ENCODE measurements at places on chromosomes 3 and 15.

DNA sequence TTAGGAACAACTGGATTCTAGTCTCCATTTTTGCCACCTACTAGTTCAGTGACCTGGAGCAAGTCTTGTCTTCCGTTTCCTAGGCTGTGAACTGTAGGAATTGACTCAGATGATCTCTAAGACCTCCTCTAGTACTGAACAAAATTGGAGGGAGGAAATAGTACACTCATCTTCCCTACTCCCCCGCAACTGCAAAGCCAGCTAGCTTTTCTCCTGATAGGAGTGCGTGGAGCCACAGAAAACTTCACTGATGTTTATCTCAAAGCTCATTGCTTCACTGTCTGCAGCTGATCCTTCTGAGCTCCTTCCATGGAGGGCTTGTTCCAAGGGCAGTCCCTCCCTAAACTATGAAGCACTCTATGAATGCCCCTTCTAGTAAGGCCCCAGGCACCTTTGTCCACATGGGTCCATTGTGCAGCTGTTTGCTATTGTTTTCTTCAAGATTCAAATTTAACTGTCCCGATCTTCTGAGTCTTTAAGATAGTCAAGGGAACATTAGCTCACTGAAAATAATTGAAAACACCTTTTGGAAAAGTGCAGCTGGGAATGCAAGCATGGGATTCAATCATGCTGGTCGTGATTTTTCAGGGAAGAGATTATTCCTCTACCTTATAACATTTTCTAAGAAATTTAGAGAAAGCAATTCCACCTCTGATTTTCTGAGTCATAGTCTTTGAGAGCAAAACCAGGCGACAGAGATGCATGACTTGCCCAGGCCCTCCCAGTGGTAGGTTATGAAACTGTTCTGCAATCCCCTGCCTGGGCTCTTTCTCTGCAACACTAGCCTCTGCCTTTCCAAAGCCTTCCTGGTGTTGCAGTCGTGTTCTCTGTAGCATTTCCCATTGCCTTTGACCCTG, 24.3 kb downstream of the FILIP1L start:
- DNase-seq = peak; percentile 76

DNA sequence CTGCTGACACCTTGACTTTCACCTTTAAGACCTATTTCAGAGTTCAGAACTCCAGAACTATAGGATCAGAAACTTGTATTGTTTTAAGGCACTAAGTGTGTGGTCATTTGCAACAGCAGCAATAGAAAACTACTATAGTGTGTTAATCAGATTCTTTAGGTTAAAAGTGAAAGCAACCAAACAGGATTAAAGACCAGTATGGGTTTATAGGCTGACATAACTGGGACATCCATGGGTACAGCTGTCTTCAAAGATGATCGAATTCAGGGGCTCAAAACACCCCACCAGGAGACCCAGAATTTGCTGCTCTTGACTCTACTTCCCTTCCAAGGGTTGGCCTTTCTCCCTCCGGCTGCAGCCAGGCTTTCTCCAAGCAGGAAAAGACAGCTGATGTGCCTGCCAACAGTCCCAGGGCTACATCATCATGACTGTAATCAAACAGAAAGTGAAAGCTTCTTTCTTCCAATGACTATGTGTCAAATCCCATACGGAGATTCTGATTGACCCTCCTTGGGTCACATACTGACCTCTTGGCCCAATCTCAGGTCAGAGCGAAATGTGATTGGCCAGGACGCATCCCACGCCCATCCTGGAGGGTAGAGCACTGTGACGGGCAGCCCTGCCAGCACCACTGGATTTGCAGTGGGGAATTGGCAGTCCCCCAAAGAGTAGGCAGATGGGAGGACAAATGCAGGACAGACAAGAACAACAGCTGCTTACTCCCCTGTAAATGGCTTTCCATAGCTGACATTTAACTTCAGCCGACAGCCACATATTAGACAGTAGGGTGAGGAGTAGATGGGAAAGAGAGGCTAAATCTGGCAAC, 51.4 kb upstream of the RNF7 start:
- DNase-seq = peak; percentile 73

DNA sequence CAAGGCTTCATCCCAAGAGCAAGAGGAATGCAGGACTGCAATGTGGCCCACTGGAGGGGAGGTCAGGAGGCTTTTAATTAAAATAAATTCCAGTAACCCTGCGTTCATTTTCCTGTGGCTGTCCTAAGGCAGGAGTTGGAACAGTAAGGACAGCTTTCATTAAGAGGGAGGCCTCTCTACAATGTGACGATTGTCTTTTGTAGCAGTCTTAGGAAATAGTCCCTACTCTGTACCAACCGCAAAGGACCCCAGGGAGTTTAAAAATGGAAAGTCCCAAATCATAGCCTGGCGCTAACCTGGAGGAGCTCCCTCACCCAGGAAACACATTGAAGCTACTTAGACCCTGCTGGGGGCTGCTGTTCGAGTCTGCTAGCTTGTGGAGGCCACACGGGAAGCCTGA, 62.8 kb downstream of the SYNM start:
- no peak for DNase-seq

GRCh38 chr3:136840252-136840651, 21.3 kb downstream of the SLC35G2 start:
- no peak for DNase-seq

DNA sequence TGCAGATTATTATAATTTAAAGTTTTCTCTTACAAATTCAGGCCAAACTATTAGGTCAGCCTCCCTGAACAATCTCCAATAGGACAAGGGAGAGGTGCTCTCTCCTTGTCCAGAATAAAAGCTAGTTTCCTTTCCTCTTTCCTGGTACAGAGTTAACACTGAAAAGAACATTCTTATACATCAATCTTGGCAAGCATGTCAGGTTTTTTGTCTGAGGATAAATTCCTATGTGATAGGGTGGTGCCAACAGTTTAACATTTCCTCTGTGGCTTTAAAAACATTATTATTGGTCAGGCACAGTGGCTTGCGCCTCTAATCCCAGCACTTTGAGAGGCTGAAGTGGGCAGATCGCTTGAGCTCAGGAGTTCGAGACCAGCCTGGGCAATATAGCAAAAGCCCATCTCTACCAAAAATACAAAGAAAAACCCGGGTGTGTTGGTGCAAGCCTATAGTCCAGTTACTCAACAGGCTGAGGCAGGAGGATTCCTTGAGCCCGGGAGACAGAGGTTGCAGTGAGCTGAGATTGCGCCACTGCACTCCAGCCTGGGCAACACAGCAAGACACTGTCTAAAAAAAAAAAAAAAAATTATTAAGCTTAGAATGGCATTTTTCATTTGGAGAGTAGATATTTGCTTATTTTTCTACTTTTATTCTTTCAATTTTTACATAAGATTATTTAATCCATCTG, 13.7 kb upstream of the ULK4 start:
- DNase-seq = no peak

- DNase-seq = no peak
Measured at GRCh38 chr3:65595222-65596028, 443.3 kb downstream of the MAGI1 start.

DNA sequence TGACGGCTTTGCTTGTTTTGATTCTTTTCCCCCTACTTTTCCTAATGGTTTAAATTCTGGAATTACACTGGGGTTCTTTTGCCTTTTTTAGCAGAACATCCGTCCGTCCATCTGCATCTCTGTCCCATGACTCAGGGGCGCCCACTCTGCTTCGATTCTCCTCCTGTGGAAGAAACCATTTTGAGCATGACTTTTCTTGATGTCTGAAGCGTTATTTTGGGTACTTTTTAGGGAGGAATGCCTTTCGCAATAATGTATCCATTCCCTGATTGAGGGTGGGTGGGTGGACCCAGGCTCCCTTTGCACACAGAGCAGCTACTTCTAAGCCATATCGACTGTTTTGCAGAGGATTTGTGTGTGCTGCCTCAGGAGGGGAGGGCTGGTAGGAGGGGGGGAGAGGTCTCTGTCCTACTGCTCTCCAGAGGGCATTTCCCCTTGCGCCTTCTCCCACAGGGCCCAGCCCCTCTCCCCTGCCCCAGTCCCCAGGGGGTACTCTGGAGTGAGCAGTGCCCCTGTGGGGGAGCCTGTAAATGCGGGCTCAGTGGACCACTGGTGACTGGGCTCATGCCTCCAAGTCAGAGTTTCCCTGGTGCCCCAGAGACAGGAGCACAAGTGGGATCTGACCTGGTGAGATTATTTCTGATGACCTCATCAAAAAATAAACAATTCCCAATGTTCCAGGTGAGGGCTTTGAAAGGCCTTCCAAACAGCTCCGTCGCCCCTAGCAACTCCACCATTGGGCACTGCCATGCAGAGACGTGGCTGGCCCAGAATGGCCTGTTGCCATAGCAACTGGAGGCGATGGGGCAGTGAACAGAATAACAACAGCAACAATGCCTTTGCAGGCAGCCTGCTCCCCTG, 19.5 kb upstream of the BSN start:
- DNase-seq = no peak

- no peak for DNase-seq
Measured at GRCh38 chr3:160622263-160623045, 54.5 kb upstream of the ARL14 start.

DNA sequence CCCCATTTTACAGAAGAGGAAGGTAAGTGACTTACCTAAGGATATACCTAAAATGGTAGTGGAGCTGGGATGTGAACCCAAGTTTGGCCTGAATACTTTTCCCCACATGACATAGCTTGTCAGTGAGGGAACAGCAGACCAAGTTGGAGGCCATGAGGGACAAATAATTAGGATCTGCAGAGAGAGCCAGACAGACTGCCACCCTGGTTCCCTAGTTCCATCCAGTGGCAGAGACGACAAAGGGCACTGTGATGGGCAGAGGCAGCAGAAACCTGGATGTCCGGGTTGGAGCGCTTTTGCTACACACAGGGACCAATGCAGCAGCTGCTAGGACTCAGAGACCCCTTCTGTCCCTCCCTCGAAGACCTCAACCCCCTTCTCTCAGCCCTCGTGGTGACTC, 1.2 kb downstream of the CPLX3 start:
- DNase-seq = no peak

- DNase-seq = no peak
Measured at GRCh38 chr3:186506857-186507256, 37.3 kb downstream of the CRYGS start.

- no peak for DNase-seq
Measured at GRCh38 chr15:81331600-81331999, 7.7 kb upstream of the STARD5 start.

DNA sequence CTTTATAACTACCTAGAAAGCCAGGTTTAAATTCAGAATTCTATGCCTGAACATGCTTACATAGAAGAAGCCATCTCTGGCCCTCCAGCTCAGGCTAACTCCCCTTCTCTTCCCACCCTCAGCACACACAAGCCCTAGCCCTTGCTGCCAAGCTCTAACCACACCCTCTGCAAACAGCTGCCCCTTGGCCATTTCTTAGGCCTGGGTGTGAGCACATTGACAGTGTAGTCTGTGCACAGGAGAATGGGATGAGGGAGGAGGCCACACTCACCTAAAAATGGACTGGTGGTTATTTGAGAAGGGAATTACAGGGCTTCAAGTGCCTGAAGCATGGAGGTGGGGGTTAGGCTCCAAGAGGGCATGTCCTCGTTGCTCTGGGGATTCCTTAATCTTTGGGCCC, 42.3 kb upstream of the SLC25A36 start:
- DNase-seq = no peak

DNA sequence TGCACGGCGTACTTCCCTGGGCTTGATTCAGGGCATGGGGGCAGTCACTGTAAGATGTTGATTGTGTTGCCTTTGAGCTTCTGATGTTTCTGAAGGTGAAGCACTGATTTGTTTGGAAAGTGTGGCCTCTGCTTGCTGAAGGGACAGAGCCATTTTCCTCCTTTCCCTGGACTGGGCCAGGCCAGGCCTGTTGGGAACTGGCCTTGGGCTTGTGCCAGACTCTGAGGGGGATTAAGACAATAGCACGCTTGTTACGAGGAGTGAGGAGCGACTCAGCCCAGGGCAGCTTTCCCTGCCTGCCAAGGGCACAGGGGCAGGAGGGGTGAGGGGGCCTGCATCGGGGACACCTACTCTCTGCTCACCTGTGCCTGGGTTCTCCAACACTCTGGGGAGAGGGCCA, 42.9 kb downstream of the LINGO1 start:
- DNase-seq = no peak

DNA sequence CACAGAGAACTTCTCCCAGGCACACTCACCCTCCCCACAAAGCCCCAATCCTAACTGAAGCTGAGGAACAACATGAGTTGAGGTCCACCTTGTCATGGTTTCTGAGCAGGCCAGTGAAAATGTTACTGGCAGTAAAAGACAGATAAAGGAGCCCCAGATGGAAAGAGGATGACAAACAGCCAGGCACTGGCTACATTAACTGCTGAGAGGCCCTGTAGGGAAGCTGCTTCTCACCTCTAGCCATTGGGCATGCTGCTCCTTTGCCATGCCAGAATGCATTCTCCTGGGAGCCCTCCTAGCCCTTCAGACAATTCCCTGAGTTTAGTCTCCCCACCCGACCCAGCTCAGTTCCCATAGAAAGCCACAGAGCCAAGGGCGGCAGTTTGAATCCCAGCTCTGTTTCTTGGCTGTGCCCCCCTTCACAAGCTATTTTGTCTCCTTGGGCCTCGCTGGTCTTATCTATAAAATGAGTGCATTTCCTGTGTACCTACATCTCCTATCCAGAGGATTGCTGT, 60.5 kb downstream of the LMCD1 start:
- DNase-seq = no peak

DNA sequence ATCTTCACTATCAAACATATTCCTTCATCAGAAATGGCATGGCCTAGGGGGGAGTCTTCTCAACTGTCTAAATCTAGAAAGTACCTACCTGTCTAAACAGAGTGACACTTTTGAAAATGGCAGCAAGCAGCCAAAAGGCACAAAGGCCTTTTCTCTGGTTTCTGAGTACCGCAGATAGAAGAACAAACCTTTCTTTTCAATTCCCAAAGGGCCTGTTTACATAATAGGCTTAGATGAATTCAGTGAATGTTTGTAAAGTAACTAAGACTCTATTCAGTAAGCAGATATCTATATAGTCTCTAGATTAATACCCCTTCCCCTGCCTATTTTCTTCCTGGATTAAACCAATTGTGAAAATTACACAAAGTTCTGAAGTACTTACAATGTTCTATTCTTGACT, 7.1 kb downstream of the MYEF2 start:
- DNase-seq = no peak

DNA sequence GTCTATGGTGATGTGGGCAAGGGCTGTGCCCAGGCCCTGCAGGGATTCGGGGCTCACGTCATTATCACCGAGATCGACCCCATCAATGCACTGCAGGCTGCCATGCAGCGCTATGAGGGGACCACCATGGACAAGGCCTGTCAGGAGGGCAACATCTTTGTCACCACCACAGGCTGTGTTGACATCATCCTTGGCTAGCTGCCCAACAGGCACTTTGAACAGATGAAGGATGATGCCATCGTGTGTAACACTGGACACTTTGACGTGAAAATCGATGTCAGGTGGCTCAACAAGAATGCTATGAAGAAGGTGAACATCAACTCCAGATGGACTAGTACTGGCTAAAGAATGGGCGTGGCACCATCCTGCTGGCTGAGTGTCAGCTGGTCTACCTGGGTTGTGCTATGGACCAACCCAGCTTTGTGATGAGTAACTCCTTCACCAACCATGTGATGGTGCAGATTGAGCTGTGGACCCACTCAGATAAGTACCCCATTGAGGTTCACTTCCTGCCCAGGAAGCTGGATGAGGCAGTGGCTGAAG, 6.1 kb upstream of the USP8 start:
- DNase-seq = peak; percentile 22

GRCh38 chr15:95880031-95880570, 450.4 kb upstream of the NR2F2 start:
- DNase-seq = no peak

Measured in EL (cell line).